Activated T-cell treated with anti-CD3 and anti-CD28 coated beads, Interleukin-2, amount 50 U/mL, for 72 hours (primary cell): ENCODE measurements at places on chromosomes 2 and 18. TPM values are rescaled to one million over a fixed set of nuclear protein-coding genes. Genes with fewer than 3 reads are reported as not detected.

- H3K27me3 ChIP-seq, result peaks cover 15% of the 10 kb centered on the region
- no peak overlapping the region for H3K27ac ChIP-seq
- DNase-seq, result no peak
- no peaks in the 10 kb centered on the region for H3K4me1 ChIP-seq
- H3K4me3 ChIP-seq, result no peak overlapping the region
These were observed 44.7 kb upstream of the EPB41L3 start for GRCh38 chr18:5588529-5588928.

DNA sequence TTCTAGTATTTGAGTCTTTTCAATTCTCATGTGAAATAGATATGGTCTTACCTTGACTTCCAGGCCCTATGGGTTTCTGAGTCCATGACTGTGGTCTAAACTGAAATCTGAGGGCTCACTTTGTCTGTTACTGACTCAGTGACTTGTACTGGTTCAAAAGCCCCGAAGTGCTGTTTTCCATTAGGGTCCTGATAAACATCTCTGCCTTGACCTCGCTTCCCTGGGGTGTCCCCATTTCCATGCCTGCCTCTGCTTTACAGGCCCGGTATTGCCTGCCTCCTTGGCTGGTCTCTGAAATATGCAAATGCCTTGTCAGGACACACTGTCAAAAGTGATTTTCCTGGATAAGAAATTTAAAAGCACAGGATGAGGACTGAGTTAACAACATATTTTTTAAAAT, 538.8 kb downstream of the SOCS6 start:
- H3K27ac ChIP-seq, result no peak overlapping the region
- no peak overlapping the region for H3K4me3 ChIP-seq
- H3K4me1 ChIP-seq, result no peaks in the 10 kb centered on the region
- DNase-seq, result no peak
- no peaks in the 10 kb centered on the region for H3K27me3 ChIP-seq

GRCh38 chr18:60120231-60120750, 220.5 kb downstream of the PMAIP1 start:
- no peak overlapping the region for H3K4me3 ChIP-seq
- H3K36me3 ChIP-seq, result no peaks in the 10 kb centered on the region
- H3K27ac ChIP-seq, result no peak overlapping the region
- no peaks in the 10 kb centered on the region for H3K4me1 ChIP-seq
- no peaks in the 10 kb centered on the region for H3K27me3 ChIP-seq

DNA sequence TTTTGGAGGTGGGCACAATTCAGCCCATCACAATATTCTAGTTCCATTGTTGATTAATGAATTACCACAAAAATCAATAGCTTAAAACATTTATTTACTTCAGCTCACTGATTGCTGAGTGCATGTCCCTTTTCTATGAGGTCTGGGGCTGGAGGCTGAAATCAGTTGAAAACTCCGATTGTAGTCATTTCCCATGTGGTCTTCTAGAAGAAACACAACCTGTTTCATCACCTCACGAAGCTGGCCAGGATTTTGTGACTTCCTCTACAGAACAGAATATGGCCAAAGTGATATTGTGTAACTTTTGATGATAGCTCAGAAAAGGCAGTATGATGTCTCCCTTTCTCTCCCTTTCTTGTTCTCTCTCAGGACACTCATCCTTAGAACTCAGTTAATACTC, 44.1 kb upstream of the CYRIA start:
- no peaks in the 10 kb centered on the region for H3K36me3 ChIP-seq
- DNase-seq, result no peak
- no peak overlapping the region for H3K4me3 ChIP-seq
- no peak overlapping the region for H3K27ac ChIP-seq
- H3K27me3 ChIP-seq, result peaks cover 24% of the 10 kb centered on the region
- peaks cover 12% of the 10 kb centered on the region for H3K4me1 ChIP-seq

DNA sequence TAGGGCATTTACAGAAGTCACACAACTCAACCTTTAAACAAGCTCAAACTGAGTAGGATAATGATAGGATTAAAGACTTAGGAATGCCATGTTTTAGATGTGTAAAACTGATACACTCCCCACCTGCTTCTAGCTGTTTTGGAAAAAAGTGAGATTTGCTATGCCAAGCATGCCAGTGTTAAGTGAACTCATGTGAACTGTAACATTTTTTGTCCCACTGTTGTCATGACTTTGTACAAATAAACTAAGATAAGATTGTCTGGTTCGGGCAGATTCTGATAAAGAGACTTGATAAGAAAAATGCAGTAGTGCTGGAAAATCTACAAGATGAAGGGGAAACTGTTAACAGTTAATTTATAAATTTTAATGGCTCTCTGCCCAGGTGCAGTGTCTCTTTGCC, 66.5 kb downstream of the GLS start:
- no peak overlapping the region for H3K4me3 ChIP-seq
- DNase-seq, result no peak
- peaks cover 4% of the 10 kb centered on the region for H3K4me1 ChIP-seq
- no peaks in the 10 kb centered on the region for H3K36me3 ChIP-seq
- H3K27me3 ChIP-seq, result no peaks in the 10 kb centered on the region
- H3K27ac ChIP-seq, result no peak overlapping the region

DNA sequence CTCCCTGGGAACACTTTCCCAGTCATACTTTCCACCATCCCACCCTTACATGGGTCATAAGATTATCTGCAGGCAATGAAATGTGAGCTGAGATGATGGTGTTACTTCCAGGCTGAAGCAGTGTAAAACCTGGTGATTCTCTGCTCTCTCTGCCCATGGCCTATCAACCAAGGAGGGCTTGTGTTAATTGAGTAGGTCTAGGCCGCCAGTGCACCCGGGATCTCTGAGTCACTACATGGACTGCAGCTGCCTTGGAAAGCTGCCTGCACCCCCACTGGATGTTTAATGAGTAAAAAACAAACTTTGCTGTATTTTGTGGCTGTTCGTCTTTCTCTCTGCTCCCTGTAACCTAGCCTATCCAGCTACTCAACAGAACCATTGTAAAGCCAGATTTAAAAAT, 451.7 kb upstream of the SMIM21 start:
- no peaks in the 10 kb centered on the region for H3K36me3 ChIP-seq
- no peak overlapping the region for H3K4me3 ChIP-seq
- H3K27ac ChIP-seq, result no peak overlapping the region
- no peak for DNase-seq

Gene MAP3K20
- 10.1 TPM for total RNA-seq

Gene HOXD4
- total RNA-seq, result not detected
